NCI-H510A treated with DMSO at 0.1 percent for 48 hours (cell line): ENCODE measurements at places on chromosomes 13 and 19.
A peak's percentile ranks its signal among the peaks of the same experiment; 100 is the strongest.

GRCh38 chr13:44263751-44264620 lies 109.6 kb upstream of the SERP2 start:
- DNase-seq, result no peak

- no peak for DNase-seq
These were observed 15.9 kb downstream of the DYRK1B start for GRCh38 chr19:39817888-39818561.

DNA sequence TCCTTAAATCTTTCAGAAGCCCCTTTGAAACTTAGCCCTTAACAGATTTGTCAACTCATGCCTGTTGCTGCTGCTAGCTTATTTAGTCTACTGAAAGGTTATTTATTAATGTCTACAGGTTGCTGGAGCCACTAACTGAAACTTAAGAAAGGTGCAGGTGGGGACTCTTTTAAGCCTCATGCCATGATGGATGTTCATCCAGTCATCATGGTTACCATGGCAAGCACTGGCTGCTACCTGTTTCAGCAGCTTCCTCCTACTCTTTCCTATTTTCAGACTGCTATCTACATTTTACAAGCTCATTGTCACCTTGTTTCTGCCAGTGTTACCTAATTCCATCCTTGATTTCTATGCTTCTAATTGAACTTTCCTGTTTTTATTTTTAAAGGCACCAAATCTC lies 27.1 kb downstream of the DGKH start:
- DNase-seq, result no peak

DNA sequence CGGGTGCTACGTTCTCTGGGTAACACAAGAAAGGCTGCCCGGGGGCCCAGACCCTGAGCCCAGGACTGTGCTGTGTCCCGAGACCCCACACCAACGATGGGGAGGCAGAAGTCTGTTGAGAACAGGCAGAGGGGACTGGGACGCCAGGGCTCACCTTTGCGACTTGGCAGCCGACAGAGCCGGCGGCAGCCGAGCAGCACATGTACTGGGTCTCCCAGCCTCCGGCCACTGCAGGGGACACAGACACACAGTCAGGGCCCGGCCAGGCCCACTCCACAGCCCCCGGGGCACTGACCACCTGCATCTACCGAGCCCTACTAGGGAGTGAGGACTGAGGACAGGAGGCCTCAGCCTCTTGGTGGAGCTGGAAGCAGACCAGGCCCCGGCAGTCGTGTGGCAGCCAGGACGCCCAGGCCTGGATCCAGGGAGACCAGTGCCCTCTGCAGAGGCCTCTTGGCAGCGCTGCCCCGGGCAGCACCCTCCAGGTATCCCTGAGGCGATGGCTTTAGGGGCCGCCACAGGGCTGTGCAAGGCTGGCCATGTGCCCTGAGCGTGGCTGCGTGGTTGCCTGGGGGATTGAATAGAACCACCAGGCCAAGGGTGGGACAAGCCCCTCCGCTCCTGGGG lies 5.6 kb upstream of the ATP8B3 start:
- no peak for DNase-seq

DNA sequence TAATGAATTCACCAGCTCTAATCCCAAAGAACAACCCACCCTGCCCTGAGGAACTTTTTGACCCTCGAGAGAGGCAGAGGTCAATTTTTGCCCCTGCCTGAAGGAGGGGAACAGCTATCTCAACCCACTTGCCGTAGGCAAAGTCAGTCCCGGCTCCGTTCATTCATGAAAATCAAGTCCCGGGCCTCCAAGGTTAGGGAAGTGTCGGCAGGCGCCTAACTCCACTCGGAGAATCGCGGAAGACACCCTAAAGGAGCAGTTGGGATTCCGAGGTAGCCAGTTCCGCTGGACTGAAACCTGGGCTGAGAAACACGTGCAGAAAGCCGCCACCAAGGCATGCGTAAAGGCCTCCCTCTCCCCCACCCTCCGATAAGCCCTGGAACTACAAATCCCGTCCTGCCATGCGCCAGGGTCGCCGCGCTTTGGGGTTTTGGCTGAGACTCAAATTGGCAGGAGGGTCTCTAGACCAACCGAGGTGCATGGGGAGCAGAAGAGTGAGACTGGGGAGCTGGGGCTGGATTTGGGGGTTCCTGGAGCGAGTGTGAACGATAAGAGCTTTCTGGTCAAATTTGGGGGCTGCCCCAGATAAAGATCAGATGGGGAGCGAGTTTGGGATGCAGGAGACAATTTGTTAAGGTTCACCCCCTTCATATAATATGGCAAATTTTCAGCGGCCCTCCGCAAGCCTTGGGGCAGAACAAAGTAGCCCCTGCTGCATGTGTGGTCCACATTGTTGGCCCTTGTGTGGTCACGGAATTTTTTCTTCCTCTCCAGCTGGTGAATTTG lies at the start of gene TNPO2:
TSS of gene TNPO2 (minus strand) at position 292 of the 786 bp plus-strand sequence. CDS start 2,955 bp downstream, outside the sequence.
- peak; percentile 65 for DNase-seq

DNA sequence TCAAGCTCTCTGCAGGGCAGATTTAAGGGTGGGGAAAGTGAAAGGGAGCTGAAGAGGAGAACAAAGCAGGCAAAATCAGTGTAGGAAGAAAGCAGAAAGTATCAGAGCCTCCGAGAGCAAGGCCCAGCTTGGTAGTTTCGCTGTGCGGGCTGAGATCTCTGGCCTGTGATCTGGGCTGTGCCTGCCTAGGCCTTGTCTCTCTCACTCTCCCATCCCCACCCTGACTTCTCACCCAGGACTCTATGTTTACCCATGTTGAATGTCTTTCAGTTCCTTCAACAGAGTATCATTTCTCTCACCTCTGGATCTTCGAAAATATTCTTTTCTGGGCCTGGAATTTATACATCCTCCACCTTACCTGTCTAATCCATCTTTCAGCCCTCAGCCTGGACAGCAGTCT lies 391.3 kb downstream of the FOXO1 start:
- no peak for DNase-seq

DNA sequence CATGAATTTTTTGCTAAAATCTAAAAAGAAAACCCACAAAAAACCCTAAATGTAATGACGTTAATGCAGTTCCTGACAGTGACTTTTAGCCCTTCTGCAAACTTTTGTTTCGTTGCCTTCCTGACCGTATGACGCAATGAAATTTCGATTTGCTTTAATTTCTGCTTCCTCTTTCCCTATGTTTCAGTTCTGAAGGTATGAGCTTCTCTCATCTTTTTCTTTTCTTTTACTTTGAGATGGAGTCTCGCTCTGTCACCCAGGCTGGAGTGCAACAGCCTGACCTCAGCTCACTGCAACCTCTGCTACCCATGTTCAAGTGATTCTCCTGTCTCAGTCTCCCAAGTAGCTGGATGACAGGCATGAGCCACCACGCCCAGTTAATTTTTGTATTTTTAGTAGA lies 6.1 kb upstream of the LILRA5 start:
- DNase-seq, result no peak

GRCh38 chr13:41356786-41357185 lies 45.7 kb downstream of the NAA16 start:
- no peak for DNase-seq

GRCh38 chr19:30784850-30785457 lies 412.8 kb downstream of the ZNF536 start:
- no peak for DNase-seq

- no peak for DNase-seq
These were observed 477.5 kb downstream of the SLITRK6 start for GRCh38 chr13:85321734-85322133.

DNA sequence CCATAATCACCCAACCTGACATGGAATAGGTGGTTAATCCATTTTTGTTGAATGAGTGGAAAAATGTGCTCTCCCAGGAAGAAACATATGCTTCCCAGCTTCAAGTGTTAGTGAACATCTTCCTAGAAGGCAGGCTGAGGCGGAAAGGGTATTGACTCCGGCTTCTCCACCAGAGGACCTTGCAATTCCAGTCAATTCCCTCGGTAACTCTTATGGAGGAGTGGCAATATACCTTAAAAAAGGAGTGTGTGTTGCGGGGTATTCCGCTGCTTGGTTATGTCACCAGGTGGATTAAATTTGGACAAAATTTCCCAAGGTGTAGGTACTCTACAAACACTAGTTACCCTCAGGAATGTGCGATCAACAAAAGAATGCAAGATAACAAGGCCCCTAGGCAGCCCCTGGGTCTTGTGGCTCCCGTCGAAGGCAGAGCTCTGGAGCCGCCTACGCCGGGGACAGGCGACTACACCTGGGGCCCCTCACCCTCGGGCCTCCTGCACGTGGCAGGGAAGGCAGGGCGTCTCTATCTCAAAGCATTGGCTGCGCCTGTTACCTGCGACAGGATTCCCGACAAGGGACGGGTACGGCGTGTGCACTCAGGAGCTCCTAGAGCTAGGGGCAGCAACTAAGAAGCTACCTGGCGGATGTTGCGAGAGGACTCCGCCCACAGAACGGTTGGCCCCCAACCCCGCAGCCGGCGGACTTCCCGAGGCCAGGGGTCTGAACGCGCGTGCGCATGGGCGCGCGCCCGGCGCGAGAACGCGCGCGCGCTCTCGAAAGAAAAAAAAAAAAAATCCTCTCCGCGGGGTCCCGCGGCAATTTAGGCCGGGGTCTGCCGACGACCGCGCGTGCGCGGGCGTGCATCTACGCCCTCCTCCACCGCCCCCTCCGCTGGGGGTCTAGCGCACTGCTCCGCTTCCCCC lies at the start of gene WDR87:
TSS of gene WDR87 (minus strand) at position 649 of the 923 bp plus-strand sequence. CDS start 8,355 bp downstream, outside the sequence.
- DNase-seq, result peak; percentile 73

- DNase-seq, result no peak
These were observed 257.9 kb downstream of the KLF12 start for GRCh38 chr13:73876323-73876722.

- DNase-seq, result peak; percentile 55
These were observed 7.5 kb upstream of the LRFN1 start for GRCh38 chr19:39328046-39328705.

DNA sequence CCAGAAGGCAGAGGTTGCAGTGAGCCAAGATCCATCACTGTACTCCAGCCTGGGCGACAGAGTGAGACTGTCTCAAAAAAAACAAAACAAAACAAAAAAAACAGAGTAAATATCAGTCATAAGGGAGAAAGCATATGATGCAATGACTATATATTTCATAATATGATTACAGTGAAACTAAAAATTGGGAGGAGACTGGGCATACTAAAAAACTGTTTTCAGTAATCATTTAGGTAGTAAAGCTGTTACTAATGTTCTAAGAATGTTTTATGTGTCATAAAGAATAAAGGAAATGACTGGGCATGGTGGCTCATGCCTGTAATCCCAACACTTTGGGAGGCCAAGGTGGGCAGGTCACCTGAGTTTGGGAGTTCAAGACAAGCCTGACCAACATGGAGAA lies 15.9 kb downstream of the ZNF573 start:
- DNase-seq, result no peak

GRCh38 chr19:42254089-42254849 lies 659 bp downstream of the ERF start:
- peak; percentile 43 for DNase-seq

DNA sequence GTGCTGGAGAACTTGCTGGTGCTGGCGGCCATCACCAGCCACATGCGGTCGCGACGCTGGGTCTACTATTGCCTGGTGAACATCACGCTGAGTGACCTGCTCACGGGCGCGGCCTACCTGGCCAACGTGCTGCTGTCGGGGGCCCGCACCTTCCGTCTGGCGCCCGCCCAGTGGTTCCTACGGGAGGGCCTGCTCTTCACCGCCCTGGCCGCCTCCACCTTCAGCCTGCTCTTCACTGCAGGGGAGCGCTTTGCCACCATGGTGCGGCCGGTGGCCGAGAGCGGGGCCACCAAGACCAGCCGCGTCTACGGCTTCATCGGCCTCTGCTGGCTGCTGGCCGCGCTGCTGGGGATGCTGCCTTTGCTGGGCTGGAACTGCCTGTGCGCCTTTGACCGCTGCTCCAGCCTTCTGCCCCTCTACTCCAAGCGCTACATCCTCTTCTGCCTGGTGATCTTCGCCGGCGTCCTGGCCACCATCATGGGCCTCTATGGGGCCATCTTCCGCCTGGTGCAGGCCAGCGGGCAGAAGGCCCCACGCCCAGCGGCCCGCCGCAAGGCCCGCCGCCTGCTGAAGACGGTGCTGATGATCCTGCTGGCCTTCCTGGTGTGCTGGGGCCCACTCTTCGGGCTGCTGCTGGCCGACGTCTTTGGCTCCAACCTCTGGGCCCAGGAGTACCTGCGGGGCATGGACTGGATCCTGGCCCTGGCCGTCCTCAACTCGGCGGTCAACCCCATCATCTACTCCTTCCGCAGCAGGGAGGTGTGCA lies 587 bp downstream of the S1PR4 start:
- DNase-seq, result no peak

GRCh38 chr19:46783670-46784069 lies 4.7 kb downstream of the SLC1A5 start:
- peak; percentile 86 for DNase-seq

GRCh38 chr13:98984983-98985382 lies 7.1 kb upstream of the DOCK9 start:
- no peak for DNase-seq

- no peak for DNase-seq
These were observed 16.6 kb downstream of the RASA3 start for GRCh38 chr13:114115796-114116195.

- DNase-seq, result peak; percentile 86
These were observed 4.2 kb upstream of the SPACA6 start for GRCh38 chr19:51688671-51689571.

DNA sequence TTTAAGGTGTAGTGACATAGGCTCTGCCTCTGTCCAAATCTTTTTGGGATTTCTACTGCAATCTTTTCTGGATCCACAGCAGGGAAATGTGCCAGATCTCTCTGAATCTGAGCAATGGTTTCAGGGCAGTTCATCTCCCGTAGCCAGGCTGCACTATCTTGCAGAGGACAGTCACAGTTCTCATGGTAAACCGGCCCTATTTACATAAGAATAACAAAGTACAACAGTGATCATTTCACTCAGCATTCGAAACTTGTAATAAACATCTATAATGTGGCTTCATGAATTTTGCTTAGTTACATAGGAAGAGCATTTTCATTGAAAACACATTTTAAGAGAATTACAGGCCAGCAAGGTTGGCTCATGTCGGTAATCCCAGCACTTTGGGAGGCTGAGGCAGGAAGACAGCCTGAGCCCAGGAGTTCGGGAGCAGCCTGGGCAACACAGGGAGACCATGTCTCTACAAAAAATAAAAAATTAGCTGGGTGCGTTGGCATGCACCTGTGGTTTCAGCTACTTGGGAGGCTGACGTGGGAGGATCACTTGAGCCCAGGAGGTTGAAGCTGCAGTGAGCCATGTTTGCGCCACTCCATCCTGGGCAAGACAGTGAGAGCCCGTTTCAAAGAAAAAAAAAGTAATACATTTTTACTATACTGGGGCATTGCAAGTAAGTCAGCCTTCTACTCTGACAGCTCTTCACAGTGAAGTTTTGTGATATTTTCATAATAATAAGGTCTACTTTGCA lies 5.0 kb downstream of the POGLUT2 start:
- DNase-seq, result no peak
